ENCODE measurements at places on chromosomes 11 and 22.
A peak's percentile ranks its signal among the peaks of the same experiment; 100 is the strongest.

- peak; percentile 82 for DNase-seq
Observed at GRCh38 chr11:65591939-65592857, 3.4 kb downstream of the KCNK7 start.

- no peak for DNase-seq
Observed at GRCh38 chr11:74112877-74113276, 57.9 kb downstream of the C2CD3 start.

- DNase-seq, result no peak
Observed at GRCh38 chr11:117011541-117011898, 86.7 kb downstream of the SIK3 start.

- no peak for DNase-seq
Observed at GRCh38 chr11:105754260-105754659, 144.4 kb downstream of the GRIA4 start.

- DNase-seq, result no peak
Observed at GRCh38 chr11:73399636-73400035, 23.4 kb downstream of the RELT start.

DNA sequence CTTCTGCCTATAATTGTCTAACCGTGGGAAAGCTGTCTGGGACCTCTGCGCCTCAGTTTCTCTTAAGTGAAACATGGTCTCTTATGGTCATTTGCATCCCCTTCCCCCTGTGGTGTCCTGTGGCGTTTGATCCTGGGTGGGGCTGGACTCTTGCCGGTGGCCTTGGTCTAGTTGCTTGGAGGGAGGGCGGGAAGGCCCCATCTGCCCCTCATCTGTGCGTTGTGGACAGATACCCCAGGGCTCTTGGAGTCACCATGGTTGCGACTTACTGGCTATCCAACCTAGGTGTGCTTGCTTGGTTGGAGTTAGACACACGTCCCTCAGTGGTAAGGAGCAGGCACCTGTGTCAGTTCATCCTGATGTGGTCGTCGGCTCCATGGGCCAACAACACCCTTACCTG, 15.2 kb downstream of the SHANK3 start:
- DNase-seq, result no peak

GRCh38 chr22:20567371-20567847, 60.0 kb downstream of the MED15 start:
- no peak for DNase-seq
